ENCODE measurements at places on chromosomes 3 and 15.

DNA sequence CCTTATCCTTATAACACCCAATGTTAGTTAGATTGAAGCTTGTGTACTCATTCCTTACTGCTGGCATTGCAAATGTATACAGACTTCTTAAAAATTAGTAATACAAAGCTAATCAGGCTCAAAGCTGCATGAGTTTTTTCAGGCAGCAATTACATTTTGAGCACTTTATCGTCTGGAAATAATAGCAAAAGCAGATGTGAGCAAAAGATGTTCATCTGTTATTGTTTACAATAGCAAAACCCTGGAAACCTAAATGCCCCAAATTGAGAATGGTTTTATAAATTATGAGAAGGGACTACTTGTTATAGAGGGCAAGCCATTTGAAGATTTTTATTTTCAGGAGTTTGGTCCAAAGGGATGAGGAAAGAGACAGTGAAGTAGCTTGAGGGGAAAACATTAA is 126.4 kb downstream of the GADL1 start:
- no peak for DNase-seq

GRCh38 chr15:52181938-52182780 is 9.0 kb downstream of the GNB5 start:
- DNase-seq: no peak

DNA sequence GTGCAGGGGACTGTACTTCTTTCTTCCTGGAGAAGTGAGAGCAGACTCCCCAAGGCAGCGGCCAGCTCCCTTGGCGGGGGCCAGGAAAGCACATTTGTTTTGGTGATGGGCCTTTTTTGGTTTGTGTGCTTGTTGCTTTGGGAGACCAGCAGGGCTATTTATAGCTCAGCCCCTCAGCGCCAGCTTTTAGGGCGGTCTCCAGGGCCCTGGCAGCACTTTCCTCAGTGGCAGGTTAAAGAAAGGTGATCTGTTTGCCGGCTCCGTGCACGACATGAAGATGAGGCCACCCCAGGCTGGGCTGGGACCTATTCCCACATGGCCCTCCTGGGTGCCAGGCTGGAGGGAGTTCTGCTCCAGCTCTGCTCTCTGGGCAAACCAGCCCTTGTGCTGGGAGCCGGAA is 21.8 kb downstream of the SLC6A11 start:
- DNase-seq: no peak

DNA sequence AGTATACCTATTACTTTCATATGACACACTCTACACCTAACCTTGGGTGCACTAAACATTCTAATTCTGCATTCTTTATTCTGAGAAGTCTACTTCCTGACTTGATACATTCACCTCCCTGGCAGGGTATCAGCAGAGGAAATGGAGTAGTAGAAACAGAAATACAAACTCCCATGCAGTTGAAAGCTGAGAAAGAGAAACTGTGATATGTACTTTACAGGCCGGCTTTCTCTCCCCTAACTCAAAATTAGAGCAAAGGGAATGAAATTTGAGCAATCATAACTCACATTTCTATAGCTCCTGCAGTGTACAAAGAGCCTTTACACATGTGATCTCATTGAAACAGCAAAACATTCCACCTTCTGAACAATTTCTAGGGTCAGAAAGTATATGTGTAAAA is 135.5 kb upstream of the COL8A1 start:
- no peak for DNase-seq

DNA sequence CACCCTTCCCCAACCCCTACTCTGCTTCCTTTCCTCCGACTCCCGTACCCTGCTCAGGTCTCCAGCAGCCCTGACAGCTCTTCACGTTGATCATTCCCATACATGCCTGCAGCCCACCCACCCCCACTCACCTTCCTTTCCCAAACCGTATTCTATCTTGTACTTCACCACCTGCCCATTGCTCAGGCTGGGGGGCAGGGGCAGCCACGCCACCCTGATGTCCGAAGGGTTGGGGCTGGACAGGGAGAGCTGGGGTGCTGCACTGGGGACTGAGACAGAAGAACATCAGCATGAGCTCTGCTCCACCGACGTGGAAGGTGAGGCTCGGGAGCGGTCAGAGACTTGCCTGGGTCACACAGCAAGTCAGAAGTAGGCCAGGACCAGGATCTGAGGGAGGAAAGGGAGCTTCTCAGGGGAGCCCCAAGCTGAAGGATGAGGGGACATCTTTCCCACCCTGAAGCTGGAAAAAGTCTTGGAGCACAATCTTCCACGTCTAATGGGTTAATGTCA is 16.5 kb upstream of the IGDCC3 start:
- no peak for DNase-seq

GRCh38 chr3:10763817-10764258 is 52.2 kb upstream of the SLC6A11 start:
- no peak for DNase-seq

DNA sequence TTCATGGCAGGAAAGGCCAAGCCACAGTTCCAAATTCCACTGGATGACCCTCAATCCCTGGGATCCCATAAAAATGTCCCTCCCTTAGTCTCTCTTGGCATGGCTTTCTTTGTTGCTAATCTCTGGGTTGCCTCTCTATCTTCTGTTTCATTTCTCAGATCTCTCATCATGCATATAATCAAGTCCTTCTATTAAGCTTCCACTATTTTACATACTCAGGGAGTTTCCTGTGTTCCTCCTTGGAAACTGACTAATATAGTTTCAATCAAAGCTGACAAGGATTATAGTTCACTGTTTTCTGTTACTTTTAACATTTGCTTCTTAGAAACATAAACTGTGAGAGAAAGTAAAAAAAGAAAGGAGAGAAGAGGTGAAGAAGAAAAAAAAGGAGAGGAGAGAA is 113.8 kb upstream of the COL8A1 start:
- DNase-seq: no peak

DNA sequence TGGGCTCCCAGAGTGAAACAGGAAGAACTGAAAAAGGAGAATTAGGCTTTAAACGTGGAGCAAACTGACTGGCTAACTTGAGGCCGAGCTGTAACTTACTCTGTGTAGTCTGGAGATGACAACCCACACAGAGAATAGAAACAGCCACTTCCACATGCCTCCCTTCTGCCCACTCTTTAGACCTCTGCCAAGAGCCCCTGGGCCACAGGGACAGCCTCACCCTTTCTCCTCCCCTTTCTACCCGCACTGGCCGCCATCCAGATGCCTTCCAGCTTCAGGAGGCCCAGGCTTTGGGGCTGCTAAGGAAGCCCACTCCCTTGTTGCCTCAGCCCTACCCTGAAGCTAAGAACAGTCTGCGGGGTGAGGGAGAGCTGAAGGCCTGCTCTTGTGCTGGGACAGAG is 6.8 kb downstream of the ARHGAP31 start:
- DNase-seq: no peak

DNA sequence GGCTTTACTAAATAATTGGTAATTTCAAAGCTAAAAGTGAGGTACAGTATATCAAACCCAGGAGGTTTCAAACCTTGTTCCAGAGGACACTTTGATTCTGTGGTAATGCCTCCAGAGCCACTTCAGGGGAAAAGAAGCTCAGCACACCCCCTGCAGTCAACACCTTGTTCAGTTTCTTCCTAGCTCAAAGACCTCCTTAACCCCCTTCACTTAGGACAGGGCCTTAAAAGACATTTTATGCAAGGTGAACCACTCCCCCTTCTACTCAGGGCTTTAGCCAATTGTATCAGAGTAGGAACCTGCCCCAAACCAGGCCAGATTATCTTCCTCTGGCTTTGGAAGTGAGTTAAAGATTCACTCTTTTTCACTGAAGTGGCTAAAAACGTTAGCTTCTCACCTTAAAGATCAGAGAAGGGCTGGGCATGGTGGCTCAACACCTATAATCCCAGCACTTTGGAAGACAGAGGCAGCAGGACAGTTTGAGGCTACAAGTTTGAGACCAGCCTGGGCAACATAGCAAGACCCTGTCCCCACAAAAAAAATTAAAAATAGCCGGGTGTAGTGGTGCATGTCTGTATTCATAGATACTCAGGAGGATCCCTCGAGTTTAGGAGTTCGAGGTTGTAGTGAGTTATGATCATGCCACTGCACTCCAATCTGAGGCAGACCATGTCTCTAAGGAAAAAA is 3.4 kb downstream of the DENND6A start:
- DNase-seq: peak; percentile 39

GRCh38 chr15:64855205-64855975 is 13.7 kb downstream of the PLEKHO2 start:
- peak; percentile 22 for DNase-seq

GRCh38 chr3:186268616-186269448 is 93.2 kb downstream of the DGKG start:
- DNase-seq: peak; percentile 65

GRCh38 chr15:40623361-40623760 is 29.3 kb downstream of the KNL1 start:
- DNase-seq: no peak

GRCh38 chr15:76345880-76346668 is 9.5 kb downstream of the ISL2 start:
- DNase-seq: peak; percentile 82

DNA sequence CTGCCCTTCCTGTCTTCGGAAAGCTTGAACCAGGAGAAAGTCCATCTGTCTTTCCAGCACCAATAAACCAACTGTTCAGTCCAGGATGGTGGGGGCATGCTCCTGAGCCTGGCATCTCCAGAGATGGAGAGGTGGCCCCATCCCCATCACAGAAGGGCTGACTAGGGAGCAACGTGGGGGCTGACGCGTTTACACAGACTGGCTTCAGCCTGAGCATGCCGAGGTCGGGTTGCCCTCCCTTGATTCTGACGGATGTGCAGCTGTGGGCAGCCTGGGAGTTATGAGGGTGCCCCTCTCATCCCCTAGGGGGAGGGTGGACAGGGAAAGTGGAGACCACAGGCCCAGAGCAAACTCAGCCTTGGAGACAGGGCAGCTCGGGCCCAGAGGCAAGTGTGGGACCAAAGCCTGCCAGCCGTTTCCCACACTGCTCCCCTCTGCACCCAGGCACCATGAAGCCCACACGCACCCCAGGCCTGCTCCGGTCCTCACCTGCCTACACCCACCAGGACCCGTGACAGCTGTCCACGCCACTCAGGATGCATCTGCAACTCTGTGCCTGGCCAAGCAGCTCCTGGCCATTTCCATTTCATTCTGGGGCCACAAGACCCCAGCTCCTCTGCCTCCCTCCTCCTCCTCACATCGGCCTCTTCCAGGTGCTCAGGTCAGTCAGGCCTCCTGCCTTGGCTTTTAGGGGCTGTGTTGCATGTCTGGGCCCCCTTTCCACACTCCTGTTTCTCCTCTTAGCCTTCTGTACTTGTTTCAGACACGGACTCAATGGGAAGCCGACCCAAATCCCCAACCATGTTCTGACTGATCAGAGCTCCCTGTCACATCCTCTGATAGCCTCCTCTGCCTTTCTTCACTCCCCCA is 48.2 kb upstream of the SLC41A3 start:
- peak; percentile 22 for DNase-seq

GRCh38 chr3:71989165-71989564 is 204.2 kb upstream of the PROK2 start:
- no peak for DNase-seq

DNA sequence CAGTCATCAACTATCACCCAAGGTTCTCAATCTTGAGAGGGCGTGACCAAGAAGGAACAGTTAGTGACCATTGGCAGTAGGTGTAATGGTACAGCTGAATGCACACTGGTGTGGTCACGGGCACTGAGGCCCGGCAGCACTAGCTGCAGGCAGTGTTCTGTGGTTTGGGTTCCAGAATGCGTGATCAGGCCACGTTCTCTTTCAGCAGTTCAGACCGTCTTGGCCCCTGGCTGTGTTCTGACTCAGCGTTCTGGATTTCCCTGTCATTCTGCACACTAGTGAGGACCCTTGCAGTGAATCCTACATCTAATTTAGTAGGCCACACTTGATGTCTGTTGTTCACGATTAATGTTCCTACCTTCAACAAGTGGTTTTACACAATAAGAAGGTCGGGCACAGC is 220.5 kb upstream of the SLCO3A1 start:
- no peak for DNase-seq

- DNase-seq: no peak
Measured at GRCh38 chr3:135728007-135728721, 237.4 kb upstream of the PPP2R3A start.

DNA sequence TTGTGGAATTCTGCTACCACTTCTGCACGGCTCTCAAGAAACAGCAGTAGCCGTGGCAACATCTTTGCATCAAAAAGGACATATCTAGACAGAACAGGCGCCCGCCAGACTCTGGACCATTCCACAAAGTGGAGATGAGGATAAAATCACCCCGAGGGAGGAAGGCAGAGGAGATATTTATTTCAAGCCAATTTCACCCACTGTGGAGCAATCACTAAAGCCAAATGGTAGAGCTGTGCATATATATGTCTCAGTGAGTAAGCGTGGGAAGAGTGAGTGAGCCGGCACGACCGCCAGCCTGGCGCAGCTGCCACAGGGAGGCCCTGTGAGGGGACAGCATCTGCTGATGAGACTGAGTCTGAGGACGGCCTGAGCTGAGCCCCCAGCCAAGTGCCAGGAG is 111.3 kb downstream of the MEGF11 start:
- DNase-seq: no peak

DNA sequence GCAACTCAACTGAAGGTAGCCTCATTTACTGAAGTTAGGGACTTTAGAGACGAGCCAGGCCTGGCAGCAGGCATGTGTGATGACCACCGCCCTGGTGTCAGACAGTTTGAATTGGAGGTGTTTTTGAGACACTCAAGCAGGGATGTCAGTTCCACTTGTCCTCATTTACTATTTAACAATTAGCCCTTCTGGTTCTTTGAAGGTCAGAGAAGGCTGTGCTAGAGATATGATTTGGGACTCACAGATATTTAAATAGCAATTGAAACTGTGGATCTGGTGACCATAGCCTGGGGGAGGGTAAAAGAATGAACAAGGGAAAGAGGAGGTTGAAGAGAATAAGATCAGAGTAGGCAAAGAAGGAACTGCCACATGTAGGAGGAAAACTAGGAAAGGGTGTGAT is 74.6 kb downstream of the REC114 start:
- DNase-seq: no peak

DNA sequence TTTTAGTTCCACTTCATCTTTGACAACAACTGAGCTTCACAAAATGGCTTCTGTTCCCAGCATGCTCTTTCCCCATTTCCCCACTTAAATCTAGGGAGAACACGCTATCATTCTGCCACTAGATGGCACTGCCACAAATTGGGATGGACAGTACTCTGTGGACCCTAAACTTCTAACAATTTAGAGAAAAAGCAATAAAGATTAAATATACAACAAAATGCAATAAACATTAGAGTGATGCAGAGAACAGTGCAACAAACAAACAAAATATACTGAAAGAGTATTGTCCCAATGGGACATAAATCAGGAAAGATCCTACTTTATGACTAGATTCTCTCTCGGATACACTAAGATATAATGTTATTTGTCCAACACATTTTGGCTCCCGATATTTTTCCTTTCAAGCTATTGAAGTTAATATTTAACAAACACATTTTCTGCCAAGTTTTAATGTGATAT is 169.7 kb upstream of the TMCO5A start:
- no peak for DNase-seq

DNA sequence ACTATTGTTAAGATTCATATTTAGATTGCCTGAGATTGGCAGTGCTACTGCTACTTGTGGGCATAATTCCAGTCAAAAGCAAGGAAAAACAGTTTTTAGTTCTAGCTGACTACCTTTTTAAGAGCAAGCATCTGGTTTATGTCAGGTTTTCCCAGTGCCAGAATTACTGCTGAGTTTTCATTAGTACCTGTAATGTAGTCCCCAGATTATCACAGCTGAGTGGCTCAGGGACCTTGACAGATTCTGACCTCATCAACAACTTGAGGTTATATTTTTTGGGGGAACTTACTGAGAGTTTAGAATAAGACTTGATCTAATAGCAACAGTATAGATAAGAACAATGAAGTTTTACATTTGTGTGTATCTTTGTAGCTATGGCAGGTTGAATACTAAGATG is 31.0 kb downstream of the NXPE3 start:
- DNase-seq: no peak

GRCh38 chr3:42725454-42725853 is 22.9 kb upstream of the HHATL start:
- no peak for DNase-seq

Data from H9 (cell line).